ENCODE measurements at places on chromosomes 7 and 10. TPM values are rescaled to one million over a fixed set of nuclear protein-coding genes. Genes with fewer than 3 reads are reported as not detected.

DNA sequence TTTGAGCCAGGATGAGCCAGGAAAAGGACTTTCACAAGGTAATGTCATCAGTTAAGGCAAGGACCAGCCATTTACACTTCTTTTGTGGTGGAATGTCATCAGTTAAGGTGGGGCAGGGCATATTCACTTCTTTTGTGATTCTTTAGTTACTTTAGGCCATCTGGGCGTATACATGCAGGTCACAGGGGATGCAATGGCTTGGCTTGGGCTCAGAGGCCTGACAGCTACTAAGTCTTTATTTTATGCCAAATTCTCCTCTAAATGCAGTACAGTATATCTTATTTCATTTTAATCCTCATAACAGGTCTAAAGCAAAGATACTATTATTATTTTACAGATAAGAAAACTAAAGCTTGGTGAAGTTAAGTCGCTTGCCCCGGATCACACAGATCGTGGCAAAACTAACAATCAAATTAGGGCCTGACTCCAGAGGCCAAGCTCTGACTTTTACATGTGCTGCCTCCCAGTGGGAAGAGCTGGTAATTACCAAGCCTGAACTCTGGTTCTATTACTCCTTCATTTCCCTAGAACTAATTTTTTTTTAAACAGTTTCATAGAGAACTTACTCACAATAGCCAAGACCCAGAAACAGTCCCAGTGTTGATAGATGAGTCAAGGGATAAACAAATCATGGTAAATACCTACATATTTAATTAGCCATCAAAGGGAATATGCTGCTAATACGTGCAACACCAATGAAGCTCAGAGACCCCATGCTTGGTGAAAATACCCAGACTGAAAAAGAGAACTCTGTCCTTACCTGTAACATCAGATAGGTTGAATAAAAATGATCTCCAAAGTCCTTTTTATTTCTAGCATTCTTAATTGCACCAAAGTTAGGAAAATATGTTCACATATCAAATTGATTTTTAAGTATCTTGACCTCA is 35.4 kb downstream of the C7orf25 start:
- DNase-seq: peak; percentile 57

DNA sequence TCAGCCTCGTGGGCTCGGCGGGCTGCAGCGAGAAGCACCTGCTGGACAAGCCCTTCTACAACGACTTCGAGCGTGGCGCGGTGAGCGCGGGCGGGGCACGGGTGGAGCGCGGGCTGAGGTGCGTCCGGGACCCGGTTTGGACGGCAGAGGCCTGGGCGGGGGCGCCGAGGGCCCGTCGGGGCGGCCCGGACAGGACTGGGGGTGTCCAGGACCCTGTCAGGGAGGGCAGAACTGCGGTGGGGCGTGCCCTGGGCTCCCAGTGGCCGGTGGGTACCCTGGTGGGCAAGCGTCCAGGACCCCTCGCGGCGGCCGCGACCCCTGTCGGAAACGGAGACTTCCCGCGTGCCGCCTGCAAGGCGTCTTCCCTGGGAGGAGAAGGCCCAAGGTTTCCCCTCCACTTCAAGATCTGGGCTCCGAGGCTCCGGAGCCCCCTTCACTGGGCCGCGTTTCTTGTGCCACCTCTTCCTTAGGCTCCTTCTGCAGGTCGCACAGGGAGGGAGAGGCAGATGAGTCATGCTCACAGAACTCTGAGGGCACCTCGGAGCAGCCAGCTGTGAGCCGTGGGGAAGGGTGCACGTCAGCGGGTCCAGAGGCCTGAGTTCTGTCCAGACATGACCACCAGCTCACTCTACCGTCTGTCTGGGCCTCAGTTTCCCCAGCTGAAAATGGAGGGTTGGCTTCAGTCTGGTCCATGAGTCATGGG is 485 bp downstream of the ALOX5 start:
- peak; percentile 8 for DNase-seq

- no peak for DNase-seq
Measured at GRCh38 chr10:79305988-79306387, 41.3 kb upstream of the PPIF start.

DNA sequence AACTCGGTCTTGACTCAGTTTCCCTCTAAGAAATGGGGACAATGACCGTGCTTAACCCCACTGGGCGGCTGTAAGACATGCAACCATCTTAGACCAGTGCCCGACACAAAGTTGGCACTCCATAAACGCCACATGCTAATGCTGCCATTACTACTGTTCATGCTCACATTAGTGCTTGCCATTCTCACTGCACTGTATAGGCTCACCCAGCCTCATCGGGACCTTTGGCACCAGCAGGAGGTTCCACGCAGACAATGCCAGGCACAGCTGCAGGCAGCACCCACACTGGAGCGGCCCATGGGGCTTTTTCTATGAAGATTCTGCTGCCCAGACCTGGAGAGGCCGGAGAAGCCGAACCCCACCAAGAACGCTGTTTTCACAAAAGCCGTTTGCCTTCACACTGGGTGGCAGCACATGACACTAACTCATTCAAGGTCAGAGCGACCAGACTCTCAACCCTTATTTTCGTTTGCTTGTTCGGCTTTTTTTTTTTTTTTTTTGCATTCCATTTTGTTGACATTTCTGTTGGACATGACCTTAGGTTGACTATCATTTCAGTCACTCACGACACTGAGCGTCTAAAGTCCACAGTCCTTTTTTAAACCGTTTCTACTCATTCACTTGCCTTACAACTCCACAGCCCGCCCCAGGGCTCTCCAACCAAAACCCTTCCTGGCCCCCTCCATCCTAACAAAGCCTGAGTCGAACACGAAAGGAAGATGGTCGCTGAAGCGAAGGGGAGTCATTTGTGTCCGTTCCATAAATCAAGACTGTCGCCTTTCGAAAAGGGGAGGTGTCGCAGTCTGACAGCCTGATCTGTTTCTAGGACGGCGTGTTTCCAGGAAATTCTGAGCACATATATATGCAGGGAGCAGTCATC is 124.4 kb upstream of the RNF32 start:
- DNase-seq: no peak

- DNase-seq: no peak
Measured at GRCh38 chr7:78601728-78602127, 803.2 kb downstream of the PHTF2 start.

DNA sequence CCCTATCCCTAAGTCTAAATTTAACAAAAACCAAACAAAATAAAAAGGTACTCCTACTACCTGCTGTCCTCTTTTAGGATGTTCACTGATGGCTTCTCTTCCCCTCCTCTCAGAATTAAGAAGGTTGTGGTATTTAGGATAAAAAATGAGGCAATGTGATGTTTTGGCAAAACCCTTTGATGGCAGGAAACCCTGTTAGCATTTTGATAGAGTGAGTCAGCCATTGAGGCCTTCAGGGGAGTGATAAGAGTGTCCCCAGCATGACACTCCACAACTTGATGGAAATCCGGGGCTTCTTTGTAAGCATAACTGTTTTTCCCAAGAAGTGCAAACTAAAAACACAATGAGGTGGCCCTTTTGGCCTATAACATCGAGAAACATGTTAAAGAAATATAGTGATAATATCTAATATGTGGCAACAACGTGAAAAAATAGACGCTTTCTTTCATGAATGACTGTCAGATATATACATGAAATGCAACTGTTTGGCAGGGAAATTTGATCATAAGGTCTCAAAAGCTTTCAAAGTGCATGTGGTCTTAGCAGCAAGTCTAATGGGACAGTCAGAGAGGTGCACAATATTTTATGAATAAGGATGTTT is 55.0 kb downstream of the PRTFDC1 start:
- no peak for DNase-seq

- no peak for DNase-seq
Measured at GRCh38 chr7:116769546-116769945, 92.8 kb upstream of the CAPZA2 start.

- DNase-seq: no peak
Measured at GRCh38 chr7:2134740-2135139, 98.0 kb downstream of the MAD1L1 start.

DNA sequence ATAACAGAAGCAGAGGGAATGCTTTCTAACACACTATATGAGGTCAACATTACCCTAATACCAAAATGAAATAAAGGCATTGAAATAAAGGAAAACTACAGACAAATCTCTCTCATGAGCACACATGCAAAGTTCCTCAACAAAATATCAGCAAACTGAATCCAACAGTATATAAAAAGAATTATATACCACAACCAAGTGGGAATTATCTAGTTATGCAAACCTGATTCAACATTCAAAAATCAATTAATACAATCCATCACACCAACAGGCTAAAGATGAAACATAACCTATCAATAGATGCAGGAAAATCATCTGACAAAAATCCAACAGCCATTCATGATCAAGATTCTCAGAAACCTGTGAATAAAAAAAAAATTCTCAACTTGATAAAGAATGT is 34.5 kb downstream of the LMBR1 start:
- no peak for DNase-seq

KLF14 gene
- total RNA-seq: not detected
